Mesothelial cell of epicardium (in vitro differentiated cells): ENCODE measurements at places on chromosomes 3 and 15.

DNA sequence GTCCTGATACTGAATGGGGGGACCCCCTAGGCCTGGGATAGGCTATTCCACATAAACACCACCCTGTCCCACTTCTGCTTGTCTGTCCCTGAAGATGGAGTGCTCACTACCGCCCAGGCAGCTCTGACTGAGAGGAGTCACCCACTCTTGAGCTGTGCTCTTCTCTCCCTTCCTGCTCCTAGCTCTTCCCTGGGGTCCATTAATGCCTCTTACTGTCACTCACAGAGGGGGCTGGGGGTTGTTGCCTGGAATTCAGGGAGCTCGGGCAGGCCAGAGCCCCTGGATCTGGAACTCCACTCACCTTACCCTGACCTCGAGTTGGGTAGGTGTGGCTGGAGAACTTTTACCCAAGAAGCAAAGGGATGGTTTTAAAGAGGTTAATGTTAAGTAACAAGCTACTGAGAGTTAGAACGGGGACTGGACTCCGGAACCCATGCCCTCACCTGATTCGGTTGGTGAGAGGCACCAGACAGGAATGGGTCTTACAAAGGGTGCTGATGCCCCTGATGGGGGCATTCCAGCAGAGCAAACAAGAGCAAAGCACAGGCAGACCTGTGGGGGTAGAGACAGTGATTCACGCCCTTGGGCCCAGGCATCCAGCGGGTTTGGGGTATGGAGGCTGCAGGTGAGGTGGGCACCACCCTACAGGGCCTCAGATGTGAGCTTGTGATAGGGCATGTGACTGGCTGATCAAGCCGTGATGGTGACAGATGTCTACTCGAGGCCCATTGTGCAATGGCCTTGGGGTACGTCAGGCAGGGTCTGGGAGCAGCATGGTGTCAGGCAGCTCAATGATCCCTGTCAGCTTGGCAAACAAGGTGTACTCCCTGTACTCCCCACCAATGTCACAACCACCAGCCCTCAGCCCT is 5.4 kb downstream of the NBEAL2 start:
- DNase-seq, result no peak

DNA sequence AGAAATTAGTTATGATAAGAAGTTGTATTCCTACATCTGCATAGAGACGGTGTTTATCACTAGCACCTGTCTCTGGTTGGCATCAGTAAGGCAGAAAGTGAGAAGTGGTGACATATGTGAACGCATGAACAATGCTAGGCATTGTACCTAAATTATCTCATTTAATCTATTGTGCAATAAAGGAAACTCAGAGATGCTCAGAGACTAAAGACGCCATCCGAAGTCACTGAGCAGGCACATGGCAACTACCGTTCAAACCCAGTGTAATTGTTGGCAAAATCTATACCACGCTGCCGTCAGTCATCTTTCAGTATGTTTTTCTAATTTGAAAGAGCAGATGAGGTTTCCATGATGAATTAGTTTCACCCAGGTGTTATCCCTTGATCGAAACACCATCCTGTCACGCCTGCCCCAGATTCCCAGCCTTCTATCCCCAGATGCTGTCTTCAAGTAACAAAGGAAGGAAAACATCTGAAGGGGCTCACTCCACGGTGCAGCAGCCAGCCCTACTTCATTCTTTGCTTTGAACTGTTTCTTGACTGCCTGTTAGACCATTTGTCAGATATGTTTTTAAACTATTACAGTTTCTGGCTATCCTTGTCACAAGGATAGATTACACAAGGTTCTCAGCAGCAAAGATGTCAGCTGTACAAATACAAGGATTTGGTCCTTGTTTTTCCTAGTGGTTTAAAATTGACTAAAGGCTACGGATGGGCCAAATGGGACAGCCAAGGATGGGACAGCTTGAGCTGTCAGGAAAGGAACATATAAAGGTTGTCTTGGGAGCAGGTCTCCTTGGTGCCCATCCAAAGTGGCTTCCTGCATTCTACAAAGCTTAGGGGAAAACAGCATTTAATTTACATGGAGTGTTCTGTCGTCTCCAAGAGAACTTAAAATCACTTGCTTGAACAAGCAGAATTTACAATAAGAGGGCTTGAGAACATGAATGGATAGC is 99.1 kb downstream of the TMEM108 start:
- no peak for DNase-seq

DNA sequence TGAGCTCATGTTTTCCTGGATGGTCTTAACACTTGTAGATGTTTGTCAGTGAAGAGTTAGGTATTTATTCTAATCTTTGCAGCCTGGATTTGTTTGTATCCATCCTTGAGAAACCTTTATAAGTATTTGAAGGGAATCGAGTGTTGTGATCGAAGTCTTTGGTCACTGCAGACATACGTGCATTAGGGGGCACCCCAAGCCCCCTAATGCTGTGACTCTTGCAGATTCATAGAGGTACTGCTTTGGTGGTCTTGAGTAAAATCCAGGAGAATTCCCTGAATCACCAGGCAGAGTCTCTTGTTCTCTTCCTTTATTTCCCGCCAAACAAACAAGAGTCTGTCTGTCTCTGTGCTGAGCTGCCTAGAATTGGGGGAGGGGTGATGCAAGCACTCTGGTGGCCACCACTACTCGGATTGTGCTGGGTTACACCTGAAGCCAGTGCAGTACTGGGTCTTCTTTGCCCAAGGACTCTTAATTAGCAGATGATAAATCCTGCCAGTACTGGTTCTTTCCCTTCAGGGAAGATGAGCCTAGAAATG is 170.5 kb upstream of the POU1F1 start:
- no peak for DNase-seq

GRCh38 chr3:58639001-58639400 is 27.6 kb downstream of the FAM3D start:
- no peak for DNase-seq

DNA sequence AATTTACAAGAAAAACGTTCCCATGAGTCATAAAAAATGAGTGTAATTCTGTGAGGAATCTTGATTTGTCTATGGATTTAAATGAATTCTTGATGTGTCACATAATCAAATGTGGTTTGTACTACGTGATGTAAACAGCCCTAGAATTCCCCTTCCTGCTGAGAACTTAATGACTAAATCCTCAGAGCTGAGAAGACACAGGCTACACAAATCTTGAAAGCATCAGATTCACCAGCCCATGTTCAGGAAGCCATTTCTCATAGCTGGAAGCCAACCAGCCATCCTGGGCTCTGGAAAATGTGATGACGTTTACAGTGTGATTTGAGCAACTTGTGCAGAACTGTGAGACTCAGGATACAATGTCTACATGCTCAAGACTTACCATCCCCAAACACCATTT is 193.7 kb upstream of the MME start:
- DNase-seq, result no peak

DNA sequence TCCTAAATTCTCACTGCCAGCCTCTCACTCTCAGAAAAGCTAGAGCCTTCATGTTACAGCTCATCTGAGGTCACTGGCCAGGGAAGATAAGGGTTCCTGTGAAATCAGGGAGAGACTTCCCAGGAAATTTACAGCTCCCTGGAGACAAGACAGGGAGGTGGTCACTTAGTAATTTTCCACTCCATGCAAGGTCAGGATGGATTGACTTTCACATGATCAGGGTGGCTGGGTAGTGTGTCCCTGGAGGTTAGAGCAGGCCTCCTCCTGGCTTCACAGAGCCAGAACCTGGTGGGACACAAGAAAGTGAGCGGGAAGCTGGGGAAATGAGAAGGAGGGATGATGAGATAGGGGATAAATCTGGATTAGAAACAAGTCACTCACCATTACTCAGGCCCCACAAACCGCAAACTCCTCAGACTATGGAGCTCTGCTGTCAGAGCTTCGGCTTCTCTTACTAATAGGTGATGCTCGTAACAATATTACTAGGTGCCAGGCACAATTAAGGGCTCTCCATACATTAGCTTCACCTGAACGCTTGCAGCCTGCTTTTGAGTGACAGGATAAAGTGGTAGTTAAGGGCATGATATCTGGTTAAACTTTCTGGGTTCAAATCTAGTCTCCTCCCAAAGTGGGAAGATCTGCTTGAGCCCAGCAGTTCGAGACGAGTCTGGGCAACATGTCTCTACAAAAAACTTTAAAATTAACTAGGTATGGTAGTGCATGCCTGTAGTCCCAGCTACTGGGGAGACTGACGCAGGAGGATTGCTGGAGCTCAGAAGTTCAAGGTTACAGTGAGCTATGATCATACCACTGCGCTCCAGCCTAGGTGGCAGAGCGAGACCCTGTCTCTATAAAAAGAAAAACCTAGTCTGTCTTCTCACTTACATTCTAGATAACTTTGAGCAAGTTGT is 24.9 kb downstream of the DUOX2 start:
- DNase-seq, result no peak

DNA sequence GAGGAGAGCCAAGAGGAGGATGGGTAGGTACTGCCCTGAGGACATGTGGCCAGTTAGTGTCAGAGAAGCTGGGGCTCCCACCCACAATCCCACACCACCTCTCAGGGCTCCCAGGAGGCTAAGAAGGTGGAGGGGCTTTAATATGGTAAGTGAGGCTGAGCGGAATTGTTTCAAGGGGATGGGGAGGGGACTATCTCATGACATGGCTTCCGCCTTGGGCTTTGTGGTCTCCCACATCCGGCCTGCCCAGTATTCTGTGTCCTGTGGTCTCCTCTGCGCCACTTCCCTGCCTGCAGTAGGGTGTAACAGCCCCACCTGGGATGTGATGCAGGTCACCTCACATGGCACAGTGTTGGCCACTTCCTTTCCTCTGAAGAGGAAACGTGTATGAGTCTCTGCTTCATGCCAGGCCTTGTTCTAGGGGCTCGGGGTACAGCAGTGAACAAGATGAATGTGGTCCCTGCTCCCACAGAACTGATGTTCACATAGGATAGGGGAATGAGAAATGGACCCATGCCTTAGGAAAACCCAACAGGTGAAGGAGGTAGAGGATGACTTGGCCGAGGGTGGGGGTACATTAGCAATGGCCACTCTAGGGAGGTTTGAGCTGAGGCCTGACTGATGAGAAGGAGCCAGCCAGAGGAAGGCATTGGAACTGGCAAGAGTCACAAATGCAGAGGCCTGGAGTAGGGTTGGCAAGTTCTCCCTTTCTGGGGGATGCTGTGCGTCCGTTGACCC is 3.2 kb downstream of the NEIL1 start:
- DNase-seq, result no peak

DNA sequence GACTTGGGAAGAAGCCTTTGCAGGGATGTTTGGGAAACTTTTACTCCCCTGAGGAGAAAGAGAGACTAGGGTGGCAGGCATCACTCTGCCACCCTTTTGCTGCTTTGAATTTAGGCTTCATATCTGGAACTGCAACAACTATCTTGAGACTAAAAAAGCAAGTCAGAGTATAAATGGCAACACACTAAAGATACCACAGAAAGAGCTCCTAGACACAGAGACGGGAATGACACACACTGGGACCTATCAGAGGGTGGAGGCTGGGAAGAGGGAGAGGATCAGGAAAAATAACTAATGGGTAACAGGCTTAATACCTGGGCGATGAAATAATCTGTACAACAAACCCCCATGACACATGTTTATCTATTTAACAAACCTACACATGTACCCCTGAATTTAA is 237.8 kb downstream of the FGF12 start:
- DNase-seq, result no peak

- no peak for DNase-seq
Measured at GRCh38 chr3:126103121-126104027, 19.4 kb upstream of the SLC41A3 start.

DNA sequence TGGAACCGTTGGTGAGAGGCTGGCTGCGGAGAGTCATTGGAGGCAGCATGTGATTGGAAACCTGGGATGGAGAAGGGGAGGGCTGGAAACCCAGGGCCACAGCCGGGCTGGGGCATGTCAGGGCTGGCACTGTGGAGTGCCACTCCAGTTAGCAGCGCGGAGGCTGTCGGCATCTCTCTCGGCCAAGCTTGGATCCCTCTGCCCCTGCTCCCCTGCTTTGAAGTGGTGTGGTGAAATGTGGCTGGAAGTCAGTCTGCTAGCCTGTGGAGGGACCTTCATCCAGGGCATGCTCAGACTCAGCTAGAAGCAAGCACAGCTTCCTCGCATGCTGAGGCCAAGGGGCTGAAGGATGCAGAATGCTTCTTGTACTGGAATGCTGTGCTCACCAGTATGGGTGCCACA is 13.5 kb downstream of the SLCO3A1 start:
- no peak for DNase-seq

DNA sequence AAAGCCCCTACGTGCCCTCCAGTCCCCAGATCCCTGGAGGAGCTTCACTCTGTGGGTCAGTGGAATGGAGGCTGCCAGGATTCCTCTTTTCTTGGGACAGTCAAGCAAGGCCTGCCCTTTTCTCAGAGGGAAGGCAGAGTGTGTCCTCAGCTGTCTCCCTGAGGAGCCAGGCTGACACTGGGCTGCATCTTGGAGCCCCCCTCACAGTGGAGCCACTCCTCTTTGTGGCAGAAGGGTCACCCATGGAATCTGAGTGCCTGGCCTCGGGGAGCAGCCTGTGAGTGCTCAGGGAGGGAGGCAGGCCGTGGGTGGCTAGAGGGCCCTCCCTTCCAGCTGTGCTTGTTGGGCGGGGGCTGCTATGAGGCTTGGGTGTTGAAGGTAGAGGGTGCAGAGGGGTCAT is 41.2 kb downstream of the BOC start:
- DNase-seq, result no peak

DNA sequence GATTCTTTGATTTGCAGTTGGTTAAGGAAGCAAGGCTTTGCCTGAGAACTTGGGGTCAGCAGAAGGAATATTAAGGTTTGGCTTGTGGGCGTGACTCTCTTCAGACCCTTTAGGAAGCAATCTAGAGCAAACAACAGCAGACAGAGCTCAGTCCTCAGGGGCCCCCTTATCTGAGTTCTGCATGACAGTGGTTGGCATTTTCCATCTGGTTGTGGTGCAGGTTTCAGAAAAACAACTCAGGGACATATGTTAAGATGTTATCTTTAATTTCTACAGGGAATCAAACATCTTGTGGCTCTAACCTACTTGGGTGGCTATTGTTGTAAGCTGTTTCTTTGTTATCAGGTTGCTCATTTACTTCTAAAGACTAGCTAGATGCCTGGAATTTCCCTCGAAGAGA is 141.4 kb downstream of the VPS8 start:
- DNase-seq, result no peak

DNA sequence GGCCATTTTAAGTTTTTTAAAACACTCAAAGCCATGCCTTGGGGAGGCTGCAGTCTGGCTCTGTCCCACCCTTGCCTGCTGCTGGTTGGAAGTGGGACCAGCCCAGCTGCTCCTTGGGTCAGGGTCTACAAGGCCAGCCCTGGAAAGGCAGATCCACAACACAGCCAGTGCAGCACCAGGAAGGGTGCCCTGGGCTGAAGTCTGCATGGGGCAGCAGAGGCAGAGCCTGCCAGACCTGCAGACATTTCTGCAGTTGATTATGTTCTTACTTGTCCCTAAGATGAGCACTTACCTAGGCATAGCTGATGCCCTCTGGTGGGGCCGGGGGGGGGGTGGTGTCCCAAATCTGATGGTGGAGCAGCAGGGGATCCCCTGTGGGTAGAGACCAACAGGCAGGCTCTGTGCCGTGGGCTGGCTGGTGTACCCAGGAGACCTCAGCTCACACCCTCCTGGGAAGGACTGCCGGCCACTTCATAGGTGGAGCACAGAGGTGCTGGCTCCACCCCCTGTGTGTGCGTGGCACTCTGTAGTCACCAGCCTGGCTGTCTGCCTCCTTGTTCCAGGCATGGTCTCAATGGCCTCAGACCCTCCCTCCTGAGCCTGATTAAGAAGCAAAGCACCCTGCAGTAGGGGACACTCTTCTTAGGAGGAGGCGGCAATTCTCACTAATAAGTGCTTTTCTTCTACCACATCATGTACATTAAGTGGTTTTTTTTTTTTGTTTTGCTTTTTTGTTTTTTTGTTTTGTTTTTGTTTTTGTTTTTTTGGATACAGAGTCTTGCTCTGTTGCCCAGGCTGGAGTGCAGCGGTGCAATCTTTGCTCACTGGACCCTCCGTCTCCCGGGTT is 97.4 kb upstream of the KLF13 start:
- DNase-seq, result no peak

- DNase-seq, result no peak
Measured at GRCh38 chr3:162643245-162643644, 1146.6 kb downstream of the OTOL1 start.
